ENCODE measurements at places on chromosomes 1 and 21. TPM values are rescaled to one million over a fixed set of nuclear protein-coding genes. Genes with fewer than 3 reads are reported as not detected.

PLPPR4 gene
- 0.51 TPM for total RNA-seq

RIMS3 gene
- 5.5 TPM for total RNA-seq

CIART gene
- 4.0 TPM for total RNA-seq

CYP4B1 gene
- 47.8 TPM for total RNA-seq

NFYC gene
- total RNA-seq: 75.1 TPM

TTC34 gene
- 0.11 TPM for total RNA-seq

LYPLA2 gene
- 54.3 TPM for total RNA-seq

NBPF10 gene
- total RNA-seq: 0.89 TPM

Data from right atrium auricular region (tissue), 2 donors.